ENCODE measurements at places on chromosomes 5 and 9.

DNA sequence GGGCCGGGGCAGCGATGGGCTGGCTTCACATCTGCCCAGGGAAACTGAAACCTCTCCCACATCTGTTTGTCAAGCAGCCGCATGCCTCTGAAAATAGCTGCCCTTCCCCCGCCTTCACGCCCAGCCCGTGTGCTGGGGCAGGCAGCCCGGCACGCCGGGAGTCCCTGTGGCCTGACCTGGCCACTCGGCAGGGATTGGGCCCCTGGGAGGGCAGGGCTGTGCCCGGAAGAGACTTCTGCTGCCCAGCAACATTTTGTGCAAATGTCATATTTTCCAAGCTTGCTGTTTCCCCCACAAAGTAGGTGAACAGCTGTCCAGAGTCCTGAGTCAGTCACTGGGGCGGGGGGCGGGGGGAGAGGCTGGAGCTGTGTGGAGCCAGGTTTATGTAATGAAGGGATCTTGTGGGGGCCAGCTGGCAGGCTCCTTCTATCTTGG lies 8.2 kb downstream of the COL27A1 start:
- DNase-seq = no peak

- peak; percentile 85 for DNase-seq
Measured at GRCh38 chr9:89408628-89409101, 89.2 kb downstream of the SEMA4D start.

DNA sequence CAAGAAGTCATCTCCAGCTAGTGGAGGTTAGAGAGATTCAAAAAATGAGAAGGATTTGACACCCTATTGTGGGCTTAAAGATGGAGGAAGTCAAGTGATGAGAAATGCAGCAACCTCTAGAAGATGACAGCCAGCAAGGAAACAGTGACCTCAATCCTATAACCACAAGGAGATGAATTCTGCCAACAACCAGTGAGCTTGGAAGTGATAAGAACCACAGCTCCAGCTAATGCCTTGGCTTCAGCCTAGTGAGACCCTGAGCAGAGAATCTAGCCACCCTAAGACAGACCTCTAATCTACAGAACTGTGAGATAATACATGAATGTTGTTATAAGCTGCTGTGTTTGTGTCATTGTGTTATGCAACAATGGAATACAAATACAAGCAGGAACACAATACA lies 262.4 kb downstream of the GRIA1 start:
- DNase-seq = no peak

- no peak for DNase-seq
Measured at GRCh38 chr5:177364159-177364962, 6.6 kb downstream of the RGS14 start.

DNA sequence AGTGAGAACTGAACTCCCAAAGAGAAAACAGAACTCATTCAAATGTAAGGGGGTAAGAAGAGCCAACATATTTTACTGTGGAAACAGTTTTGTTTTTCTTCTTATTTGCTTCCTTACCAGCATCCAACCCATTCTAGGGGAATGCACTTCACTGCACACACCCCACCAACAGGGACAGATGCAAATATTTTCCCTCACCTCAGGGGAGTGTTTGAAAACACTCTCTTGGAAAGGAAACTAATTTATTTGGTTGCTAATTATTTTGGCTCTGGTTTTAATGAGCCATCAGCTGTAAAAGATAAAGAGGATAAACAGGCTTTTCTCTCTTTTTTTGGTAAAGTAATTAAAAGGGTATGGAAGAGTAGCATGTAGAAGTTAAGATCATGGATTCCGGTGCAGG lies 413.4 kb downstream of the MAN2A1 start:
- DNase-seq = no peak

- no peak for DNase-seq
Measured at GRCh38 chr9:94645901-94646300, 6.6 kb upstream of the FBP1 start.

All from activated naive CD4-positive, alpha-beta T cell treated with anti-CD3 and anti-CD28 coated beads, Interleukin-2, amount 10 ng/mL, durations not matched to agents 7 days and 5 days (primary cell).